ENCODE measurements at places on chromosomes 13 and 19. TPM values are rescaled to one million over a fixed set of nuclear protein-coding genes. Genes with fewer than 3 reads are reported as not detected.

- DNase-seq, result no peak
Measured at GRCh38 chr19:8481201-8481600, 21.2 kb downstream of the PRAM1 start.

GRCh38 chr19:44905437-44906160, at the start of gene APOE:
TSS of gene APOE (plus strand) at chr19:44905796. CDS start at chr19:44906625, 829 bp downstream.
- DNase-seq, result no peak

UBE2L5 gene
- not detected for total RNA-seq

- peak; percentile 61 for DNase-seq
Measured at GRCh38 chr19:34220472-34221063, 33.8 kb upstream of the GARRE1 start.

GRCh38 chr19:42488783-42489521, 39.3 kb downstream of the CEACAM1 start:
- DNase-seq, result no peak

DNA sequence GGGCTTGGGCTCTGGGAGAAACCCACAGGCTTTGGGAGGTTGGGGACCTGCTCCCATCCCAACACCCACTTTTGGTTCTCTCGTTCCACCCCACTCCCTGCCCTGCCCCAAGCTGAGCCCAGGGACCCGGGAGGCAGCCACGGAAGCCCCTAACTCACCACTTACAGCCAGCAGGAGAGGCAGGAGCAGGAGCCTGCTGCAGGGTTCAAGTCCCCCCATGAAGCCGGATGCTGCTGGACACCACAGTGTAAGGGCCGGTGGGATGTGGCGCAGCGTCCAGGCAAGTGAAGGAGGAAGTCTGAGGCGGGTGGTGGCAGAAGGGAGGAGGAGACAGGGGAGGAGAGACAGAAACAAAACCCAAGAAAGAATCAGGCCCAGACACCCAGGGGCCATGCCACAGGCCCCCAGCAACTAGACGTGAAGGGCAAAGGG, at the start of gene TYROBP:
TYROBP (minus strand) TSS at position 286 of the 432 bp plus-strand sequence; CDS start at position 219, 67 bp downstream.
- no peak for DNase-seq

- no peak for DNase-seq
Measured at GRCh38 chr13:59043016-59043415, 1120.7 kb downstream of the DIAPH3 start.
